Effector memory CD8-positive, alpha-beta T cell (primary cell): ENCODE measurements at places on chromosomes 6 and 20.

GRCh38 chr20:49698477-49698876, 15.2 kb downstream of the B4GALT5 start:
- no peak for DNase-seq

GRCh38 chr20:7291946-7292345, 524.5 kb downstream of the BMP2 start:
- no peak for DNase-seq

DNA sequence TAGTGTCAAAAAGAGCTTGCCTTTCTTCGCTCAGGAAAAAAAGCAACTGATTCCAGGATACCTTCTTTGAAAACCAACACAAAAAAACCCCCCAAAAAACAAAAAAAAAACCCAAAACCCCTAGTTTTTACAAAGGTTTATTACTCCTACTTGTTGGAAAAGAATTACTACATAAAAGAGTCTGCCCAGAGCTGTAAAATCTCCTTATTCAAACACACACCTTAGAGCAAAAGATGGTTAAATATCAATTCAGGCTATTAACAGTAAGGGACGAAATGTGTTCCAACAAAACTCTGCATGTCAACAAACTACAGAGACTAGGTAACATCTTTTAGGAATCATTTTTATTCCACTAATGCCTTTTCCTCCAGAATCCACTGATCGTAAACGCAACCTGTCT, 42.7 kb downstream of the BCAS1 start:
- DNase-seq = no peak

DNA sequence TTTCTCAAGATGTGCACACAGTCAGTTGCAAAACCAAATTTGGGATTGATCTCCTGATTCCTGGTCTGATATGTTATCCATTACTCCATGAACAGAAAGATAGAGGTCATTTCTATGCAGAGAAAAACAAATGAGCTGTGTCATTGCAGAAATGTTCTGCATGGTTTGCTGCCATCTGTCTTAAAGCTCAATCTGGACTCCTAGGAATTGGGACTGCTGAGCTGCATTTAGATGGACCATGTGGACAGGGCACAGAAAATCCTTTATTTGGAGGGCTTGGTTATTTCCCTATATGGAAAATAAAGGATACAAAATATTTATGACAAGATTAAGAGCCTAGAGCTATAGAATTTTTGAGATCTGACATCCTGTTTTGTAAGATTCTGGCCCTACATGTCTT, 91.3 kb downstream of the ADGRB3 start:
- DNase-seq = no peak

DNA sequence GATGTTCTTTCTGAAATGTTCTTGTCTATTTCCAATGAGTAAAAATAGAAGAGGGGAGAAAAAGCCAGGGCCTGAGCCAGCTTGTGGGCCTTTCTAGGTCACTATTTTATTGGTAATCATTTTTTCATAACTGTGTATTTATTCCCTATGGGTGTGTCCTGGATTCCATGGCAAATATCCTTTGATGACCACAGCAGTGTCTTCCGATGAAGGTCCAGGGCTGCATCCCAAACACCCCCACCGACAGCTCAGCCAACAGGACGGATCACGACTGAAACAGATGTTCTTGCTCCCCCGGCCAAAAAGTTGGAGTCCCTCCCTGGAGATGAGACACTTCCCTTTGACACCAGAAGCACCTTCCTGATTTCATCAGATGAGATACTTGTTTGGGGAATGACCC, 105.4 kb upstream of the PLEKHG1 start:
- DNase-seq = no peak

- DNase-seq = no peak
Measured at GRCh38 chr6:20918868-20919267, 384.6 kb downstream of the CDKAL1 start.

GRCh38 chr6:87710090-87710489, 8.1 kb upstream of the AKIRIN2 start:
- DNase-seq = no peak

GRCh38 chr6:90701146-90701781, 114.4 kb upstream of the MAP3K7 start:
- DNase-seq = no peak

DNA sequence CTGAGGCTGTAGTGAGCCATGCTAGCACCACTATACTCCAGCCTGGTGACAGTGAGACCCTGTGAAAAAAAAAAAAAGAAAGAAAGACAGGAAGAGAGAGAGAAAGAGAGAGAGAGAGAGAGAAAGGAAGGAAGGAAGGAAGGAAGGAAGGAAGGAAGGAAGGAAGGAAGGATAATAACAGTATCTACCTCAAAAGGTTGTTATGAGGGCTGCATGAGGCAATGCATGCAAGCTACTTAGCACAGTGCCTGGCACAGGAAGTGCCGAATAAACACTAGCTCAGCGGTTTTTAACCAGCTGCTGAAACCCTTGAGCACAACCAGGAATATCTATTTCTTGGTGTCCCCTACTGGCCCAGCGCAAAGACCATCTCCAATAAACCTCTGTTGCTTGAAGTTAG, 62.3 kb upstream of the TBC1D7 start:
- no peak for DNase-seq

GRCh38 chr6:131331873-131332781, 196.9 kb downstream of the AKAP7 start:
- no peak for DNase-seq

DNA sequence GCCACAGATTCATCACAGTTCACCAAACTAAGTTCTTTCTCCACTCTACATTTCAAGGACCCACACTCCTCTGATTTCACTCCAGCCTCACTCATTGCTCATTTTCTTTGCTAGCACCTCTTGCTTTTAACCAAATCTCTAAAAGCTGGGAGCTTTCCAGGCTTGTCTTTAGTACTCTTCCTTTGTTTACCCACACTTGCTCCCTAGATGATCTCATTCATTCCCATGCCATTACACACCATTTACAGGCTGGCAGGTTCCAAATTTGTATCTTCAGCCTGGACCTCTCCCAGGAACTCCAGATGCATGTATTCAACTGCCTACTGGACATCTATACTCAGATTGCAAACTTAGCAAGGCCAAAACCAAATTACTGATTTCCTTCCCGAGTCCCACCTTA, 5.3 kb upstream of the GUCA1B start:
- DNase-seq = no peak

GRCh38 chr20:31549513-31549880, 35.3 kb downstream of the HM13 start:
- DNase-seq = no peak

- no peak for DNase-seq
Measured at GRCh38 chr6:163694988-163695398, 280.5 kb downstream of the QKI start.

DNA sequence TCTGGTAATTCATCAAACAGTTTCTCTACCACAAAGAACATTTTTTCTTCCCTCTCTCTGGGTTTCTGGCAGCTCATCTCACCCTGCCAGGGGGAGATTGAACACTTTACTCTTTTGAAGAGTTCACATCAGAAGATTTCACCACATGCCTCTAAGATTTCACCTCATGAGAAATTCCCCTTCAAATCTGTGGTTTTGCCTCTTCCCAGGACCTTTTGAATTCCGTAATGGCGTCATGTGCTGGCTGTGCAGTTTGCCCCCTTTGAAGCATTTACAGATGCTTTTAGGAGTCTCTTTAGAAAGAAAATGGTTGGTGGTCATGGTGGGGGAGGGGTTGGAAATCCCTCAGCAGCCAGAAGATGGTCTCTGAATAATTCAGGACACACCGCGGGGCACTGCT, 486.1 kb downstream of the QKI start:
- DNase-seq = no peak

DNA sequence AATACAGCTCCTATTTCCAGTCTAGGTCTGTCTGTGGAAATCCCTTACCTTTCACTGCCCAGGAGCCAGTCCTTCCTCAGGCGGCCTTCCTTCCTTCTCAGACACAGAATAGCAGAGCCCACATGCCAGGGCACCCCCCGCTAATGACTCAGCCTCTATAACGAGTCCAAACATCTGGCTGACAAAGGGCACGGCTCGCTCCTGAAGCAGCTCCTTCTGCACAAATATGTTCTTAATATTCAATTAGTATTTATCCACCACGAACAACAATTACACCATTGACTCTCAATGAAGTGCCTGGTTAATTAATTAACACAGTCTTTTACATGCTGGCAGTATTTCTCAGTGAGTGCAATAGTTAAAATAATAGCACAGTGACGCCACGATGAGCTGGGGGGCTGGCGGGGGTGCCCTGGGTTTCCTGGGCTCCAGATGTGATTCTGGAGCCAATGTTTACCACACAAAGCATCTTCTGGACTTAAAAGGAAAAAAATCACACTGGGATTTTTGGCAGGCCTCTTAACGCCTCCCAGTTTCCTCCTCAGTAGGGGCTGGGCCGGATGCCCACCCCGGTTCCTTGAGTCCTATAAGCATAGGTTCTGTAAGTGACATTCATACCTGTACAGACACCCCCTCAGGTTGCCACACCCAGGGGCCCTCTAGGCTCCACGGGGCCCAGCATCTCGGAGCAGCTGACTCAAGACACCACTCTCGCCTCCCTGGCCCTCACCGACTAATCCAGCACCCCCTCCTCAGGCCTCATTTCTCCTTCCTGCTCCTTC, 158.6 kb upstream of the MLN start:
- DNase-seq = no peak

- no peak for DNase-seq
Measured at GRCh38 chr6:15870333-15871043, 207.7 kb upstream of the DTNBP1 start.

DNA sequence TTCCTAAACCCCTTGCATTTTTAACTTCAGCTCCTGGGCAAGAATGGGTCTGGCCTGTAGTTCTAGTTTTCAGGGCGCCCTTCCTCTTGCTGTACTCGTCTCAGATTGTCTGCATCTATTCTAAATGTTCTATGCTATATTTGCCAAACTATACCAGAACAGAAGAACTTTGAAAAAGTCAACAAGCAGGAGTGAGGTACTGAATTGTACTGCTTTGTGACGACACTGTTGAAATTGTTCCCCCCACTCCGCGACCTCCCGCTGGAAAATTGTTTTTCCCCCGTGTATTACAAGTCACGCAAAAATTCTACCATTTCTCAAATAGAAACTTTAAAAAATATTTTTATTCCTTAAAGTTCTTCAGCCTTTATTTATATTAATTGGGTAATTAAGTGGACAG, 73.9 kb downstream of the CBFA2T2 start:
- DNase-seq = no peak

DNA sequence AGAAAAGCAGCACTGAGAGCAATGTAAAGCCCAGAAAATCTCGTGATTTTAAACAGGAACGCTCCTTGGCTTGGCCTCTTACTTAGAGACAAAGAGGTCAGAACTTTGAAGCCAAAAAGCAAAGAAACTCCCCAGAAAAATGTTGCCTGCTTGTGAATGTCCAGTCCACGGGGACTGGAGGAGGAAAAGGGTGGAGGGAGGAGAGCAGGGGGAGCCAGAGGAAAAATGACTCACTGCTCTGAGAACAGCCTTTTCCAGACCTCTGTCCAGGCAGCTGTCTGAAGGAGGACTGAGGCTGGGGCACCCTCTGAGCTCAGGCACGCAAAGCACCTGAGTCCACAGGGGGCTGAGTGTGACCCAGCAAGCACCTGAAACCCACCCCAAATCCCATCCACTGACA, 64.7 kb downstream of the TRAM2 start:
- no peak for DNase-seq

GRCh38 chr20:37161830-37162549, 17.1 kb upstream of the RPN2 start:
- no peak for DNase-seq

DNA sequence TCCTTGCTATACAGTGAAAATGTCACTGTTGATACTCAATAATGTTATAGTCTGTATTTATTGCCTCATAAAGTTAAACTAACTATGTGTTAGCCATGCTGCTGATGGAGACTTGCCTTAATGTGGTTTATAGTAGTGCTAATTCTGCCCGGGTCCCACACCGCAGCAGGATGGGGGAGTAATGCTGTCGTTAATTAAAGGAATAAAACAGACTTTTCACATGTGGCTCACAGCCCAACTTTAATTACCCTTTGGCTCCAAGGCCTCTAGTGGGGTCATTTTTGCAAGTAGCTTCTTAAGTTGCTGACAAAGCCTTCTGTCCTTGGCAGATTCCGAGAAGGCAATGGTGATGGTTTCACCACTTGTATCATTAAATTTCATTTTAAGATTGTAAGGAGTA, 634.3 kb downstream of the TBC1D32 start:
- DNase-seq = no peak

- no peak for DNase-seq
Measured at GRCh38 chr6:10221178-10221577, 193.7 kb downstream of the TFAP2A start.

DNA sequence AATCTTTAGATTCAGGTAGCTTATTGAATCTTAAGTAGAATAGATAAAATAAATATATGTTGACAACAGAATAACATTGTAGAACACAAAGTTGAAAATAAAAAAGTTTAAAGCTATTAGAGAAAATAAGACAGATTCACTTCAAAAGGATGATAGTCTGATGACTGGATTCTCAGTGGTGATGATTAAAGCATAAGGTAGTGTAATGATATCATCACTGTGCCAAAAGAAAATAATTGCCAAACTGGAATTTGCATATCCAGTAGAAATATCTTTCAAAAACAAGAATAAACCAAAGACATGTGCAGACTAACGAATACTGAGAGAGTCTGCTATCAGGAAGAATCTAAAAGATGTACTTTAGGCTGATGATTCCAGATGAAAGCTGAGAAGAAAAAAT, 30.2 kb downstream of the ENPP1 start:
- no peak for DNase-seq

DNA sequence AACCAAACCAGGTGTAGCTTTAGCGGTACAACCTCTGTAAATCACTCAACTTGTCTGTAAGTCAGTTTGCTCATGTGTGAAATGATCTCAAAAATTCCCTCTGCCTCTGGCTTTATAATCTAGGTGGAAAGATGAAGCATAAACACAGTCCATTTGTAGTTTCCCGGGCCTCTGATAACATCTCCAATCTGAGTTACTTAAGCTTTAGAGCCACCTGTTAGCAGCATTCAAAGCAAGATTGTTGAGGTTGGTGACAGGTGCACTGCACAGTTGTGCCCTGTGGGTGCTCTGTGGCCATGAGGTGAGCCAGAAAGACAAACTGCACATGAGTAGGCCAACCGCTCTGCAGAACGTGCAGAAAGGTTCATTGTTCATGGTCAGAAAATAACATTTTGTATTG, 53.7 kb downstream of the MOCS1 start:
- DNase-seq = no peak

DNA sequence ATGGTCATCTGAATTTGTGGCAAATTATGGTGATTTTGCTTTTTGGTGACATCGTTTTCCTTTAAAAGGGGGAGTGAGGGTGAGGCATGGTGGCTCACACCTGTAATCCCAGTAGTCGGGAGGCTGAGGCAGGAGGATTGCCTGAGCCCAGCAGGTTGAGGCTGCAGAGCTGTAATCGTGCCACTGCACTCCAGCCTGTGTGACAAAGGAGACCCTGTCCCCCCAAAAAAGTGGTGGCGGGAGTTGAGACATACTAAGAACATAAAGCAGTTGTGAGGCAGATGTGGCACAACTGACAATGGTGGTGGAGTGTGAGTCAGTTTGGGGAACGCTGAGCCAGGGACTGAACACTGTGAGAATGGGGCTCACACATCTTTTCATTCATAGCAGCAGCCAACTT, 45.5 kb downstream of the ADNP start:
- no peak for DNase-seq
